ENCODE measurements at places on chromosomes 16 and 17.

- no peak for DNase-seq
Measured at GRCh38 chr17:79461041-79461440, 149.8 kb downstream of the RBFOX3 start.

DNA sequence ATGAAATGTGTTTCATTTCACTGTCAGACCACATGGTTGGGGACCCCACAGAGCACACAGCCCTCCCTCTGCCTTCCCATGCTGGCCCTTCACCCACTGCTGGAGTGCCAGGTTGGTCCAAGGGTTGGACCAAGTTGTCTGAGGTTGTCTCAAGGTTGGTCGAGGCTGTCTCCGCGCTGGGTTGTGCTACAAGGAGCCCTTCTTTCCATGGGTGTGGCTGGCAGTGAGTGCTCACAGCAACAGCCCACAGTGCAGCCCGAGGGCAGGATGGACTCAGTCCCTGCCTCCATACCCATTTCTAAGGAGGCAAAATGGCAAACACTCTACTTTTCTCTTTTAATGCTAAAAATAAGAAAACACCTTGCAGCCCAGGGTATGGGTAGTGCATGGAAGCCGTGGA is 35.8 kb upstream of the STH start:
- DNase-seq, result no peak

- DNase-seq, result peak; percentile 19
Measured at GRCh38 chr17:33072421-33073161, 80.9 kb downstream of the SPACA3 start.

DNA sequence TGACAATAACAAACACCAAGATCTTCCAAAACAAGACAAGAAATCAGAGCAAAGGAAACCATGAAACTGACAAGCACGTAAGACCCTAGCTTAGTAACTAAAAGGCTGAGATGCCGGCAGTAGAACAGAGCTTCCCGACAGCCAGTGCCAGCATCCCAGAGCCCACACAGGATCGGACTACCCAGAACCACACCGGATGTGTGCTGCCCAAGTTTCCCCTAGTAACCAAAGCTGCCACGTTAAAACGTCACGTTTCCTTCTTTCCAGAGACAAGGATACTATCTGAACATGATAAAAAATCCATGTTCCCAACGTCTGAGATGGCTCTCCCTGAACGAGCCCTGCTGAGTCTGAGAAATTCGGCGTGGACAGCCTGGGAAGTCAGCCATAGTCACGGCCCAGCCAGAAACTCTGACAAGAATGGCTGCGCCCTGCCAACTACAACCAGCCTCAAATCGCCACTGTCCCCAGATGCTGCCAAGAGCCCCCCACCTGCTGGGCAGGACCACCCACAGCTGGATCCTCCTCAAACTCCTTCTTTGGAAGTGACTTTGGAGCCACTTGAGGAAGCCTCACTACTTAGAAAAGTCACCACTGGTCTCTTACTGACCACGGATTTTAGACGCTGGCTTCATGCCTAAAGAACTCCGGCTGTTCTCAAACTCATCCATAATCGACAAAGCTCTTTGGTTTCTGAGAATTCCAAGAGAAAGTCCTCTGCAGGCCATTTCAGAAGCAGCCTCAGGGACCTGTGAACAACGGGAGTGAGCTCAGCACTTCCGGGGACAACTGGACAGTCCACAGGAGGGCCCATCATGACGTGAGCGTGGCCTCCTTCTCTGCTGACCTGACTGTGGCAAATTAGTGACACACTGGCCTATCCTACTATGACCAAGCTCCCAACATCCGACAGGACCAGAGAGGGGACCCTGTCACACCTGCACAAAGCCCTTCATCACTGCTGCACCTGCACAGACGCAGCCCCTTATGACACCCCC is 16.7 kb downstream of the CCDC57 start:
- DNase-seq, result no peak

GRCh38 chr16:12341966-12342365 is 365.4 kb downstream of the SNX29 start:
- DNase-seq, result no peak

- DNase-seq, result no peak
Measured at GRCh38 chr16:76176153-76176552, 101.0 kb upstream of the CNTNAP4 start.

GRCh38 chr17:17847118-17847689 is 10.4 kb upstream of the SREBF1 start:
- DNase-seq, result no peak

DNA sequence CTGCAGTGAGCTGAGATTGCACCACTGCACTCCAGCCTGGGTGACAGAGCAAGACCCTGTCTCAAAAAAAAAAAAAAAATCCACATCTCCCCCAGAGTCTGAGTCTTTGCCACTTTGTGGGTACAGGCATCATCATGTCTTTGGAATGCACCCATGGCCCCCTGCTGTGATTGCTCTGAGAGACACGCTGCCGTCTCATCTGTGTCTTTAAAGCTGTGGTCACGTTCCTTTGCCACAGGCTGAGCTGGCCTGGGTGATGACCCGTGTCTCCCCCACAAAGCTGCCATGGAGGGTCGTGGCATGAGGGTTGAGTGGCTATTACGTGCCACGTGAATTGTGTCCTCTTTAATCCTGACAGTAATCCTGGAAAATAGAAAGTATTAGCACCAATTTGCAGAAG is 20.2 kb downstream of the CRISPLD2 start:
- peak; percentile 92 for DNase-seq

- no peak for DNase-seq
Measured at GRCh38 chr16:59690216-59690615, 956.1 kb upstream of the GOT2 start.

DNA sequence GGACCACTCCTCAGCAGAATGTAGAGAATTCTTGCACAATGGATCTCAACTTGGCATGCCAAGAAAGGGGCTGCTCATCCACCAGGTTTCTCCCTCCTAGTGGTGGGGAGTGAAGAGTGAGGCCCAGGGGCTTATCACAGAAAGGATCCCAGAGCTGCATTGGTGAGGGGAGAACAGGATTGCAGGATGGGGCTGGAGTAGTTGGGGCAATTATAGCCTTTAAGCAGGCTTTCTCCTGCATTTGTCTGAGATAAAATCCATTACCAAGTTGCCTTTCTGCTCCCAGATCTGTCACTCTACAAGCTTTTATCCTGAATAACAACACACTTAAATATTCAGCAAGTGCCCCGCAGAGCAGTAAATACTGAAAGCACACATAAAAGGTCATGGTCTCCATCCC is 130.8 kb upstream of the CES5A start:
- DNase-seq, result no peak

- DNase-seq, result no peak
Measured at GRCh38 chr17:16933317-16934132, 38.4 kb downstream of the TNFRSF13B start.

DNA sequence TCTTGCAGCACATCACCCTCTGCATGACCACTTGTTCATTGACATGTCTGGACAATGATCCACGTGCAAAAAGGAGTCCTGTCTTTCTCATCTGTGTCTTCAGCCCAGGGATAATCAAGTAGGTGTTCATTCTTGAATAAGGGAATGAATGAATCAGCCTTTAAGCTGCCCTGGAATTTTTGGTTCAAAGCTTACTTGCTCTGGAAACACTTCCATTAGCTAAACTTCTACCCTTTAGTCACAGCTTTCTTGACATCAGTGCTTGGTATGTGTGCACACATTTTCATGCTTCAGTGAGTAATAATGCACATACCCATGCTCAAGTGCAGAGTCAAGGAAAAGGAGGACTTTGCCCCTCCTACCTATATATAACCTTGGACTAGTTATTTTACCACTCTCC is 103.0 kb upstream of the CDH13 start:
- DNase-seq, result peak; percentile 35

DNA sequence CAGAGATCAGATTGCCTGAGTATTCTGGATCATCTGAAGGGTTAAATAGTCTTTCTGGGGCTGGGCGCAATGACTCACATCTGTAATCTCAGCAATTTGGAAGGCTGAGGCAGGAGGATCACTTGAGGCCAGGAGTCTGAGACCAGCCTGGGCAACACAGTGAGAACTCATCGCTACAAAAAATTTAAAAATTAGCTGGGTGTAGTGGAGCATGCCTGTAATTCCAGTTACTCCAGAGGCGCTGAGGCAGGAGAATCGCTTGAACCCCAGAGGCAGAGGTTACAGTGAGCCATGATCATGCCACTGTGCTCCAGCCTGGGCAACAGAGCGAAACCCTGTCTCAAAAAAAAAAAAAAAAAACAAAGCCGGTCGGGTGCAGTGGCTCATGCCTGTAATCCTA is 15.7 kb downstream of the MVP start:
- no peak for DNase-seq

- DNase-seq, result no peak
Measured at GRCh38 chr16:1772362-1772907, at the start of gene EME2. TSS of gene EME2 (plus strand) at chr16:1772810. CDS start at chr16:1773228, 418 bp downstream.

- DNase-seq, result peak; percentile 10
Measured at GRCh38 chr16:50025537-50025931, 509 bp downstream of the CNEP1R1 start.

- DNase-seq, result peak; percentile 78
Measured at GRCh38 chr16:83533193-83533592, 274.6 kb upstream of the HSBP1 start.

GRCh38 chr16:78953526-78953925 is 647.0 kb downstream of the MAF start:
- DNase-seq, result no peak

DNA sequence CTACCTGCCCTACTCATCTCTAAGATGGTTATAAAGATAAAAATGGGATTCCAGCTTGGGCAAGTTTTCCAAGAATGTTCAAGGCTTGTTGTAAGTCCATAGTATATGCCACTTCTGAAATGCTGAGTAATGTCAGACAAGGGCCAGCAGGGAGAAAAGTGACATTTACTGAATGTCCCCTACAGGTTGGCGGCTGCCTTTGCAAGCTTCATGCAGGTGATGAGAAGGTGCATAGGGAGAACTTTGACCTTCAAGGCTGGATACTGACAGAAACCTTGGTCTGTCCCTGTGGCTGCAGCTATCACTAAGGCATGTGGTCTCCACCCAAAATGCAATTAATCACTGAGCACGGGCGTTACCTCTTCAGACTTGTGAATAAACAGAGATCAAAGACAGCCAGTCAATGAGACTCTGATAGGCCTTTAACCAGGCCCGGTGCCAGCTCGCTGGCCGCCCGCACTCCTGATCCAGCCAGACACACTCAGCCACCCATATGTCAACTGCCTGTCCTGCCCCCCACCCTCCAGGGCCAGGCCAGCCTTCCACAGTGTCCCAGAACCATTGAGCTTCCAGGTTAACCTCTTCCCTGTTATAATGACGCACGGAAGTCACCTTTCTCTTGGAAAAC is 26.8 kb upstream of the AXIN2 start:
- no peak for DNase-seq

GRCh38 chr17:76917829-76918228 is 49.6 kb downstream of the MGAT5B start:
- DNase-seq, result no peak

GRCh38 chr17:80544655-80545498 is at the start of gene RPTOR:
TSS of gene RPTOR (plus strand) at chr17:80544838. CDS start at chr17:80545630, 792 bp downstream.
- peak; percentile 59 for DNase-seq

- DNase-seq, result no peak
Measured at GRCh38 chr17:77885678-77886386, 72.7 kb upstream of the TNRC6C start.

DNA sequence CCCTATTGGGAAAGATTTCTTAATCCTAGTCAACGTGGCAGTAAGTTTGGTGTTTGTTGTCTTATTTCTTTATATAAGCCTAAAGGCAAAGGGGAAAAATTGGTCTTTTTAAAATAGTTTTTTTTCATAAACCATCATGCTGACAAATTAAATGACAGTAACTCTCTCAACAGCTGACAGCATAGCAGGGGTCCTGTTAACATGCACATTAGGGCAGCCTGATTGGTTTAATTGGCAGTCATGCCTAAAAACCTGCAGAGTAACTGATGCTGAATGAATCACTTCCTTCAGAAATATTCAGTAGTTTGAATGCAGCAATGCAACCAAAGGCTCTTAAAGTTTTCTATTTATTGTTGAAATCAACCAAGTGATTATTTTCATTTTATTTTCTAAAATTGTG is 85.4 kb downstream of the ITFG1 start:
- no peak for DNase-seq

- no peak for DNase-seq
Measured at GRCh38 chr16:71837150-71837549, 8.6 kb upstream of the ATXN1L start.

DNA sequence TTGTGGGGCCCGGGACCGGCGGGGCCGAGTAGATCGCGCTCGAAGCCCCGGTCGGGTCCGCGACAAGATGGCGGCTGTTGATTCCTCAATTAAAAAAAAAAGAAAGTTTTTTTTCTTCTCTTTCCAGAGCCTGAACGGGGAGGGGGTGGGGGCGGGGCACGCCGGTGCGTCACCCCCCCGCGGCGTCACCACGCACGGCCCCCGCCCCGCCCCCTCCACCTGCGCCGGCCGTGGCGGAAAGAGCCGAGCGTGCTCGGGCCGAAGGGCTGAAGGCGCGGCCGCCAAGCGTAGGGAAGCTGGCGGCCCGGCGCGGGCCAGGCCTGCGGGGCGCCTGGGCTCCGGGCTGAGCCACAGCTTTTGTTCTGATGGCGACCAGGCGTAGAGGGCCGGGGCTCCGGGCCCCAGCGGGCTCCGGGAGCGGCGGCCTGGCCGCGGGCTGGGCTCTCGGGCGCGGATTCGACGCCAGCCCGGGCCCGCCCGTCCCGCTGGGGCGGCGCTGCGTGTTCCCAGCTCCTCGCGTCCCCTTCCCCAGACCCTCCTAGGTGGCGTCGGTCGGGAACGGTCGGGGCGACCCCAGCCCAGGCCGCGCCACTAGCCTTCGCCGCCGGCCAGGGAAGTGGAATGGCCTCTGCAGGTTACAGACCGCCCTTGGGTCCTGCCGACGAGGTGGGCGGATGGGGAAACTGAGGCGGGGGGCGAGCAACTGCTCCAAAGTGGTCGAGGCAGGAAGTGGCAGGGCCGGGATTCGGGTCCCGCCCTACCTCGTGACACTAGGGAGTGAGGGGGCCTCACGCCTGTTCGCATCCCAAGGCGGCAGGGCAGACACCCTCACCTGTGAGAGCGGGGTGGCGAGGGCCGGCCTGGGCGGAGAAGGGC is at the start of gene CREBBP:
TSS of gene CREBBP (minus strand) at position 91 of the 876 bp plus-strand sequence. CDS start 797 bp downstream, outside the sequence.
- peak; percentile 34 for DNase-seq

- no peak for DNase-seq
Measured at GRCh38 chr17:4623249-4623648, 18.2 kb downstream of the ALOX15 start.

GRCh38 chr16:70750893-70751467 is 50.0 kb downstream of the VAC14 start:
- no peak for DNase-seq

- DNase-seq, result peak; percentile 95
Measured at GRCh38 chr17:50062293-50063243, 6.7 kb downstream of the ITGA3 start.

DNA sequence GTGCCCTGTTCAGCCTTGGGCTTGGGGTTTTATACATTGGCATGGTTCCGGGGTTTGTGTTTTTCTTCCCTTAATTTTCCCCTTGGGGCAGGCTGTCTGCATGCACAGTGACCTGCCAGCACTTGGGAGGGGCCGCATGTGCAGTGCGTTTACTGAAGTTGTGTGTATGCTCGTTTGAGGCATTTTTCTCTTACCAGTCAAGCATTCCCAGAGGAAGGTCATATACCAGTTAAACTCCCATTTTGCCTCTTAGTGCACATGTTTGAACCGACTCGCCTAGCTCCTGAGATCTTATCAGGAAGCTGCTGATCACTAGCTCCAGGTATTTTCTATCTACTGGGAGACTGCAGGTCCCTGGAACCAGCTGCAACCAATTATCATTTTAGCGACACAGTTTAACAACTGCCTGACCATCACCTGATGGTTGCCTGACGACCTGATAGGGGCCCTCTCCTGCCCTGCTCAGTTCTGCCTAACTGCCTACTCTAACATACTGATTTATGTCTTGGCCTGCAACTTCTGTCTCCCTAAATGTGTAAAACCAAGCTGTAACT is 51.4 kb downstream of the MFSD11 start:
- DNase-seq, result no peak

Data from kidney epithelial cell (primary cell).